Foreskin keratinocyte (primary cell): ENCODE measurements at places on chromosomes 11 and 22. TPM values are rescaled to one million over a fixed set of nuclear protein-coding genes. Genes with fewer than 3 reads are reported as not detected.

GRCh38 chr11:4699697-4700435 lies 2.2 kb upstream of the OR51E2 start:
- DNase-seq = peak; percentile 8

DNA sequence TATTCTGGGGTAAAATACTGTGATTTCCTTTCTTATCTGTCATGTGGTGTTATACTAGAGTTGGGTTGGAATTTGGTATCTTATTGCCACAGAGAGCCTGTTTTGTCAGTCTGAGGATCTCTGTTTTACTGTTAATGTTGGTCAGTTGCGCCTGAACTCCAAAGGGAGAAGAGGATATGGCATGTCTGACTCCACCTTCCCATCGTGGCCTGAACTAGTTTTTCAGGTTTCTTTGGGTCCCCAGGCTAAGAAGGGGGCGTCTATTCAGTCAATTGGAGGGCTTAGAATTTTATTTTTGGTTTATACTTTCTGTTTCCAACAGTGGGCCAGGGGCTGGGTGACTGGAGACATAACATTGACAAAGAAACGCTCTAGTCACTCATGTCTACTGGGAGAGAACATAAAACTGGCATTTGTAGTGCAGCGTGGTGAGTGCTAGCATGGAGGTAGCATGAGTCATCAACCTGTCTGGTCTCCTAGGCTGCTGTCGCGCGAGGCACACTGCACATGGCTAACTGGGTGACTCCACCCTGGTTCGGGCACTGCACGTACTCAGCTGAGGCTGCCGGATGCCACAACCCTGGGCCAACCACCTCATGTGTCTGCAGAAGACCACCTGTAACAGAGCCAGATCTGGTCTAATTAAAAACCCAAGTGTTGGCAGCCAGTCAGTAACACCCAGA lies 120.1 kb upstream of the OR9Q1 start:
- peak; percentile 79 for DNase-seq

DNA sequence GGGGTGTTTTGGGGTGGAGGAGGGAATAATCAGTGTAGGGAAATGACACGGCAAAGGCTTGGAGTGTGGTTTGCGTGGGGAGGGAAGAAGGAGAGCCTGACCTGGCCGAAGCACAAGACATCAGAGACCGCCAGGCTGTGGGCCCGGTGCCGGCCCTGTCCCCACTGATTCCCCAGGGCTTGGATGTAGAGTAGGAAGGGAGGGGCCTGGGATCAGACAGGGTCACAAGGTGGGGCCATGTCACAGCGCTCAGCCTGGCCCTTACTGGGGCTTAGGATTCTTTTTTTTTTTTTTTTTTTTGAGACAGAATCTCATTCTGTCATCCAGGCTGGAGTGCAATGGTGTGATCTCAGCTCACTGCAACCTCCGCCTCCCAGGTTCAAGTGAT lies 9.8 kb downstream of the PICK1 start:
- no peak for DNase-seq

DNA sequence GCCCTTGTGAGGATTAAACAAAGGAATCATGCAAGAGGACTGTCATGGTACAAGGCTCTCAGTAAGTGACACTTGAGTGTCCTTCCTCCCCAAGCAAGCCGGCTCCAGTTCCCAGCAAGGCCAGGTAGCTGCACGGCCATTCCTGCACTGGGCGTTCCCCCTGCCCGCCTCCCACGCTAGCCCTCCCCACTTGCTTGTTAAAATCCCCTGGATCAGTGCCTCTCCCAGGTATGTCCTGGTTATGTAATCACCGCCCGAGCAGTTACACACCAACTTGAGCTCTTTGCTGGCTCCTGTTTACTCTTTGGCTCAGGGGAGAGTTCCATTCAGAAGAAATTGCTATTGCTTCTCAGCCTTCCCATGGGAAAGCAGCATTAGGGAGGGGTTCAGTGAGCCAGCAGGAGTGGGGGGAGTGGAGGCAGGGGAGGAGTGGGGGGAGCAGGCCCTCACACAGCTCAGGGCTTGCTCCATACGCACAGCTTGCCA lies 19.4 kb upstream of the MYEOV start:
- DNase-seq = peak; percentile 78

GRCh38 chr11:78045851-78046485 lies 17.7 kb upstream of the THRSP start:
- peak; percentile 13 for DNase-seq

DNA sequence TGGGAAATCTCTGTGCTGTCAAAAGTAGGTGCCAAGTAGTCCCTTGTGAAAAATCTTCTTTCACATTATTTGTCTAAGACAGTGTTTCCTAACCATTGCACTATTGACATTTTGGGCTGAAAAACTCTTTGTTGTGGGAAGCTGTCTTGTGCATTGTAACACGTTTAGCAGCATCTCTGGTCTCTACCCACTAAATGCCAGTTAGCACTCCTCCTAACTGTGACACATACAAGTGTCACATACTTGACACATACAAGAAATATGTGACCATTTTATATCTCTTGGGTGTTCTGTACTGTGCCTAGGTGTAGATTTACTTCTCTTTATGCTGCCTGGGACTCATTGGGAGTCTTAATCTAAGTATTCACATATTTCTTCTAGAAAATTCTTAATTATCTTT lies 57.8 kb downstream of the NXPE1 start:
- peak; percentile 1 for DNase-seq

SCGB2A2 gene
- total RNA-seq = not detected in 2 replicates

DNA sequence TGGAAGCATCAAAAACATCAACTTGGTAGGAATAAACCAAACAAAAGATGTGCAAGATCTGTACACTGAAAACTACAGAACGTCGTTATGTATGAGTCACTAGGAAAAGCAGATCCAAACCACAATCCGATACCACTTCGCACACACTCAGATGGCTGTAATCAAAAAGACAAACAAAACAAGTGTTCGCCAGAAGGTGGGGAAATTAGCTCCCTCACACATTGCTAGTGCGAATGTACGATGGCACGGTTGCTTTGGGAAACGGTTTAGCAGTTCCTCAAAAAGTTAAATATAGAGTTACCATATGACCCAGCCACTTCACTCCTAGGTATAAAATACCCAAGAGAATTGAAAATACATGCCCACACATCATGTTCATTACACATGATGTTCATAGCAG lies 14.8 kb upstream of the CARD10 start:
- peak; percentile 84 for DNase-seq

- DNase-seq = no peak
Observed at GRCh38 chr22:45707605-45708004, 36.0 kb downstream of the ATXN10 start.

- no peak for DNase-seq
Observed at GRCh38 chr11:11076276-11076675, 218.4 kb upstream of the ZBED5 start.

GRCh38 chr11:99534812-99535211 lies 514.1 kb downstream of the CNTN5 start:
- DNase-seq = no peak

DNA sequence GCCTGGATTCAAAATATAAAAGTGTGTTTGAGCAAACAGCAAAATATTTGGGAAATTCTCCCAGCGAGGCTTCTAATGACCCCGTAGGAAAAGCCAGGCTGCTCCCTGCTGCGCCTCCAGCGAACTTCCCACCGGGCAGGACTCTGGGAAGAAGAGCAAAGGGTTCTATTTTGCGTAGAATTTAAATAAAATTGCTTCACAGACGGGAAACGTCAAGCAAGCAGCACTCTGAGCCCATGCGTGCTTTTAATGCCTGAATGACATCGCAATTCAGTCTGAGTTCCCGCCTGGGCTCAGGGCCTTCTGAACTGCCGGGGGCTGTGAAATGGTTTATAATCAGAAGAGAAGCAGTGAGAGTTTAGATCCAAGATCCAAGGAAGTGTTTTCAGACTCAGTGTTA lies 775.1 kb downstream of the BRD1 start:
- no peak for DNase-seq

GRCh38 chr11:132361011-132361550 lies 990.7 kb downstream of the NTM start:
- no peak for DNase-seq

MYO7A gene
- total RNA-seq = 0.27 and 0.35 TPM in 2 replicates

- no peak for DNase-seq
Observed at GRCh38 chr11:12941671-12942070, 67.4 kb upstream of the RASSF10 start.

CENPM gene
- 29.0 and 33.2 TPM in 2 replicates for total RNA-seq

DNA sequence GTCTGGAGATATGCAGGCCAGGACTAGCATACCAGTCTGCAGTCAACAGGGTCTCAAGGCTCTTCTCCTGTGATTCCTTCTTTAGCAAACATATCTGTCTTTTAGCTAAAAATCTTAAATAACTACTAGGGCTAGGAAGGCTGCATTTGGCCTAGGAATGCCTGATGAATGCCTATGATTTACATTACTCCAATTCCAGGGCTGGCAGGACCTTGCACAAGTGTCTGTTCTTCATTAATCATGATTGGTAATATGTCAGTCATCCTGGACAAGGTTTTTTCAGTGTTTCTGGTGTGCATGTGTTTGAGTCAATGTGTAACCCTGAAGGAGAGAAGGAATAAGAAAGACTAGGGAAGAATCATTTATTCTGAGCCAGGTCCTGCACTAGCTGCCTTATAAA lies 280.5 kb upstream of the NARS2 start:
- no peak for DNase-seq

- DNase-seq = peak; percentile 8
Observed at GRCh38 chr22:22721681-22722354, 77.4 kb downstream of the GGTLC2 start.

PACSIN2 gene
- 38.5 and 41.4 TPM in 2 replicates for total RNA-seq

- DNase-seq = no peak
Observed at GRCh38 chr11:96204721-96205459, 138.1 kb downstream of the MAML2 start.

GRCh38 chr11:94144216-94144615 lies 15.6 kb downstream of the PANX1 start:
- peak; percentile 58 for DNase-seq

AMPD3 gene
- 7.6 and 8.8 TPM in 2 replicates for total RNA-seq

OTOG gene
- total RNA-seq = not detected in 2 replicates

HRAS gene
- total RNA-seq = 167 and 199 TPM in 2 replicates

- no peak for DNase-seq
Observed at GRCh38 chr11:68533945-68534344, 73.4 kb downstream of the PPP6R3 start.

DNA sequence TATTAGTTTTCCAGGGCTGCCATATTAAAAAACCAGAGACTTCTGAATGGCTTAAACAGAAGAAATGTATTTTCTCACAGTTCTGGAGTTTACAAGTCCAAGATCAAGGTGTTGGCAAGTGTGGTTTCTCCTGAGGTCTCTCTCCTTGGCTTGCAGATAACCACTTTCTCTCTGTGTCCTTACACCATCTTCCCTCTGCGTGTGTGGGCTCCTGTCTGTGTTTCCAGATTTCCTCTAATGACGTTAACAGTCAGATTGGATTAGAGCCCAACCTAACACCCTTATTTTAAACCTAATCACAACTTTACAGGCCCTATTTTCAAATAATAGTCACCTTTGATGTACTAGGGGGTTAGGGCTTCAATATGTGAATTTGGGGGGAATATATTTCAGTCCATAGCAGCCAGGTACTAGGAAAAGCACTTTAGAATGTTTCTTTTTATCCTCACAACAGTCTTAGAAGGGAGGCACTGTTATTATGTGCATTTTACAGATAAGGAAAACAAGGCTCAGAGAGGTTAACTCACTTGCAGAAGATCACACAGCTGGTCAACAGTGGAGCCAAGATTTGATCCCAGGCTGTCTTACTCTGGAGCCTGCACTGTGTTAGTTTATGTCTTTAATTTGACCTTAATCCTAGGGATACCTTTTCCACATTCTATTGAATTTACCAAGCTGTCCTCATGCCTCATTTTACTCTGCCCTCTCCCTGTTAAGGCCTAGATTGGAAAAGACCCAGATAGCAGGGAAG lies 116.4 kb upstream of the CRYBB3 start:
- DNase-seq = no peak

- DNase-seq = no peak
Observed at GRCh38 chr11:96986516-96986915, 596.7 kb downstream of the JRKL start.

DNA sequence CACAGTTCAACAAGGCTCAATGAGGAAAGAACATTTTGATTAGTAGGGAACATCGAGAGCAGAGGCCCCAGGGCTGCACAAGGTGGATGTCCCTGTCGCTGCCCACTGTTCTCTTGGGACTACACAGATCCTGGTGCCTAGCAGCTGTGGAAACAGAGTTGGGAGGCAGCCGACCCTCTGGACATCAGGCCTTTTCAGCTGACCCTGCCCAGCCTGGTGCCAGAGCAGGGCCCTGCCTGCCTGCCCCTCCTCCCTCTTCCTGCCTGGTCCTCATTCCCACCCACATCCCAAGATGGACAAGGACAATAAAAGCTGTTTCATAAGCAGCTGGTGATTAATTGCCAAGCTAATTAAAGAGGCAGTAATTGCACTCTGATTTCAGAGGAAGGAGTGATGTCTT lies 60.7 kb downstream of the NFAM1 start:
- DNase-seq = no peak

MYO18B gene
- not detected in 2 replicates for total RNA-seq

GRCh38 chr11:33072465-33072864 lies 33.1 kb downstream of the TCP11L1 start:
- no peak for DNase-seq

TMEM191B gene
- 0.56 and 2.4 TPM in 2 replicates for total RNA-seq

- DNase-seq = no peak
Observed at GRCh38 chr11:71255800-71256479, 3.6 kb upstream of the SHANK2 start.

PRAME gene
- not detected in 2 replicates for total RNA-seq

DNA sequence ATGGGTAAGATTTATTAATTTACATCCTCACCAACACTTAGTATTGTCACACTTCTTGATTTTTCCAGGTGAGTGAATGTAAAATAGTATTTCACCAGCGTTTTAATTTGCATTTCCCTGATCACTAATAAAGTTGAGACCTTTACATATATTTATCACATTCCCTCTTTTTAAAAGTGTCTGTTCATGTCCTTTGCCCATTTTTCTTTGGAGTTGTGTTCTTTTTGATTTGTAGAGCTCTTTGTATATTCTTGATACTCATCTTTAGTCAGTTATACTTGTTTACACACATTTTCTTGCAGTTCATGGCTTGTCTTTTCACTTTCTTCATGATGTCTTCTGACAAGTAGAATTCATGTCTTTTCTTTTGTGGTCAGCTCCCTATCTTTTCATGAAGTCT lies 2.2 kb upstream of the PLAAT5 start:
- no peak for DNase-seq

DNA sequence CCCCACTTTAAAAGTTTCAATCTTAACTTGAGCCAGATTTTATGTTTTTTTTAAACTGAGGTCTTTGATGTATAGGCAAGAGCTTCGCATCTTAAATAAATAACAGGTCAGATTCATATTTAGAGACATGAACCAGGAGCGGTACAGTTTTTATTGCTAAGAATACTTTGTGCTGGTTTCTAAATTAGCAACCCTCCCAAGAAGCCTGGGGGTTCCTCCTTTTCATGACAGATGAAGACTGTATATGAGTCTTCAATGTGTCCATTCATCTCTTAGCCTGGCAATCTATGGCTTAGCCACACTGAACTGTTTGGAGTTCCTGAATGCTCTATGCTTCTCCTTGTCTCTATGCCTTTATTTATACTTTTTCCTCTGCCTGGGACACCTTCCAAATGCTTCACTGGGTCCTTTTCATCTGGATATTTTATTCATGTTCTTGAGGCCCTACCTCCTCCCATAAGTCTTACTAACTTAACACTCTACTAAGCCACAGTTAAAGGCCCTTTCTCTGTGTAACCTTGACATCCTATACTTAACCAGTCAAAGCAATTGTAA lies 338.6 kb downstream of the INSC start:
- DNase-seq = no peak

GRCh38 chr22:28923826-28924732 lies 40.7 kb downstream of the ZNRF3 start:
- DNase-seq = no peak

PTPRCAP gene
- total RNA-seq = 0.32 and 0.61 TPM in 2 replicates

GRCh38 chr11:117827521-117828511 lies 3.3 kb upstream of the FXYD2 start:
- no peak for DNase-seq

SEPTIN3 gene
- 0.03 and 0.11 TPM in 2 replicates for total RNA-seq
